ENCODE measurements at places on chromosomes 5 and 9. TPM values are rescaled to one million over a fixed set of nuclear protein-coding genes. Genes with fewer than 3 reads are reported as not detected.

Gene TAF11L5
- total RNA-seq: not detected

Gene CER1
- total RNA-seq: 0.88 TPM

Gene SPINK4
- total RNA-seq: not detected

Gene STK32A
- 17.7 TPM for total RNA-seq

Gene PTGS1
- total RNA-seq: 3.2 TPM

Gene PSMB7
- total RNA-seq: 294 TPM

Gene FOXD4L6
- total RNA-seq: not detected

Gene FBN2
- total RNA-seq: 145 TPM

Gene RAB3C
- total RNA-seq: 14.0 TPM

Gene RUFY1
- total RNA-seq: 56.0 TPM

Gene IL4
- total RNA-seq: not detected

Gene HMCN2
- total RNA-seq: 6.0 TPM

Gene PTGDS
- 230 TPM for total RNA-seq

Gene ENHO
- total RNA-seq: 3.4 TPM
